ENCODE measurements at places on chromosomes 16 and 17. TPM values are rescaled to one million over a fixed set of nuclear protein-coding genes. Genes with fewer than 3 reads are reported as not detected.

Gene CXCL16
- total RNA-seq, result 21.2 TPM

Gene BAIAP3
- total RNA-seq, result 1.1 TPM

Gene TMEM204
- 0.08 TPM for total RNA-seq

Gene KRTAP4-5
- total RNA-seq, result not detected

Gene ZNF385C
- total RNA-seq, result 0.30 TPM

Gene RNF112
- 1.0 TPM for total RNA-seq

Gene OTOP2
- total RNA-seq, result 0.09 TPM

Gene HCRT
- total RNA-seq, result not detected

Gene TRPV3
- total RNA-seq, result 0.35 TPM

Gene PRCD
- total RNA-seq, result not detected

Gene GDPD3
- 1.2 TPM for total RNA-seq

Gene SPNS3
- not detected for total RNA-seq

Gene NTN1
- 0.64 TPM for total RNA-seq

Gene IGSF6
- not detected for total RNA-seq

Gene TNFSF13
- 0.53 TPM for total RNA-seq

Gene MEOX1
- total RNA-seq, result not detected

Gene CTRL
- total RNA-seq, result 0.63 TPM

Gene SPATA32
- 0.14 TPM for total RNA-seq

Gene CLDN9
- total RNA-seq, result 0.43 TPM

Gene HAS3
- 32.7 TPM for total RNA-seq

Gene PIK3R5
- 0.13 TPM for total RNA-seq

Gene TEKT5
- total RNA-seq, result 0.17 TPM

Gene SLC25A11
- 45.9 TPM for total RNA-seq

Gene PDP2
- total RNA-seq, result 7.0 TPM

Gene CES5A
- not detected for total RNA-seq

Gene SLC6A4
- not detected for total RNA-seq

Gene KCNAB3
- 2.0 TPM for total RNA-seq

Gene PYDC1
- total RNA-seq, result not detected

Gene SULT1A1
- total RNA-seq, result 5.1 TPM

Gene ACE
- 3.4 TPM for total RNA-seq

Gene SLC5A11
- 0.27 TPM for total RNA-seq

Gene TNFSF12
- 12.2 TPM for total RNA-seq

Gene BMERB1
- 79.9 TPM for total RNA-seq

Gene SHISA6
- total RNA-seq, result not detected

Gene GINS3
- total RNA-seq, result 21.4 TPM

Gene DUS2
- 17.3 TPM for total RNA-seq

Gene SLC13A2
- total RNA-seq, result 0.12 TPM

Gene GSE1
- 26.1 TPM for total RNA-seq

Gene CCDC102A
- 8.8 TPM for total RNA-seq

Gene SPATA20
- total RNA-seq, result 82.5 TPM

Gene HEATR9
- total RNA-seq, result not detected

Gene BTBD17
- total RNA-seq, result not detected

Gene CA7
- not detected for total RNA-seq

Gene GNG13
- total RNA-seq, result not detected

Gene CTRB2
- total RNA-seq, result not detected

Gene NT5C3B
- total RNA-seq, result 115 TPM

Measured in A549 treated with dexamethasone at 1 μM for 4 hours (cell line).